Stimulated activated CD4-positive, alpha-beta T cell treated with anti-CD3 and anti-CD28 coated beads, Interleukin-4, amount 100 ng/mL, for 24 hours (primary cell): ENCODE measurements at places on chromosomes 4 and X.

- DNase-seq = no peak
Observed at GRCh38 chr4:164575861-164576260, 178.1 kb upstream of the SMIM31 start.

GRCh38 chrX:136325377-136325776 is 24.6 kb downstream of the ADGRG4 start:
- no peak for DNase-seq

- no peak for DNase-seq
Observed at GRCh38 chrX:46602468-46603102, 29.0 kb downstream of the CHST7 start.

DNA sequence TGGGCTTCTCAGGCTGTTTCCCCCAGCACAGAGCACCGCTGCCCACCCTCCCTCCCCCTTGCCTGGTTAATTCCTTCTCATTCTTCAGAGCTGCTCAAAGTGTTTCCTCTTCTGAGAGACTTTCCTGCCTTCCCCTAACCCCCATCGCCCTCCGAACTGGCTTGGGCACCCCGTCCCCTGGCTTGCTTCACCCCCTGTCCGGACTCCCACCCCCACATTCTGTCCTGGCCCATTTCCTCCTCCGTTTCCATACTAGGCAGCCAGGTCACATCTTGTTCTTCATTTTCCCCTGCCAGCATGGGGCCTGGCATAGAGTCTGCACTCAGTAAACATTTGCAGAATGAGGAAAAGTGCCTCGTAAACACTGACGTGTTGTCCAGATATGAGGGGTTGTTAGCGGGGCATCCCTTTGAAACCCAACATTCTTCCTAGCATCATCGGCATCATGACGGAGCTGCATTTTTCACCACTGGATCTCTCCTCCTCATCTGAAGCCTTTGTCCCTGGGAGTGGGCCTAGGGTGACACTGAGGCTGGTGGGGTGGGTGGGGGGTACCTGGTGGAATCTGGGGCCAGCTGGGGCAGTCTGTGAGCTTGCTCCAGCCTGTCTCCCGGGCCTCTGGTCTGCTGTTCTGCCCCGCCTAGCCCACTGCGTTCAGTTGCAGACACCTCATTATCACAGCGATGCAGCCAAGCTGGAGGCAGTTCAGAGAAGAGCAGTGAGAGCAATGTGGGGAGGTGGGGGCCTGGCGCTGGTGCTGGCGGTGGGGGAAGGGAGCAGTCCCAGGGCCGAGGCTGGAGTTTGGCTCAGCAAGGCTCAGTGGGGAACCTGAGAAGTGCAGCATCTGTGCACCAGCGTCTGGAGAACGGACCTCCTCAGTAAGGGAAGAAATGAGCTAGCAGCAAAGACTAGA is 149.4 kb upstream of the PJA1 start:
- no peak for DNase-seq
